ENCODE measurements at places on chromosomes 6 and 20.

- no peak for DNase-seq
Observed at GRCh38 chr6:83853178-83854000, at the start of gene RIPPLY2. Gene RIPPLY2 (plus strand): TSS chr6:83853360. CDS start chr6:83853417, 57 bp downstream.

GRCh38 chr6:36618366-36619355, 24.5 kb downstream of the SRSF3 start:
- no peak for DNase-seq

DNA sequence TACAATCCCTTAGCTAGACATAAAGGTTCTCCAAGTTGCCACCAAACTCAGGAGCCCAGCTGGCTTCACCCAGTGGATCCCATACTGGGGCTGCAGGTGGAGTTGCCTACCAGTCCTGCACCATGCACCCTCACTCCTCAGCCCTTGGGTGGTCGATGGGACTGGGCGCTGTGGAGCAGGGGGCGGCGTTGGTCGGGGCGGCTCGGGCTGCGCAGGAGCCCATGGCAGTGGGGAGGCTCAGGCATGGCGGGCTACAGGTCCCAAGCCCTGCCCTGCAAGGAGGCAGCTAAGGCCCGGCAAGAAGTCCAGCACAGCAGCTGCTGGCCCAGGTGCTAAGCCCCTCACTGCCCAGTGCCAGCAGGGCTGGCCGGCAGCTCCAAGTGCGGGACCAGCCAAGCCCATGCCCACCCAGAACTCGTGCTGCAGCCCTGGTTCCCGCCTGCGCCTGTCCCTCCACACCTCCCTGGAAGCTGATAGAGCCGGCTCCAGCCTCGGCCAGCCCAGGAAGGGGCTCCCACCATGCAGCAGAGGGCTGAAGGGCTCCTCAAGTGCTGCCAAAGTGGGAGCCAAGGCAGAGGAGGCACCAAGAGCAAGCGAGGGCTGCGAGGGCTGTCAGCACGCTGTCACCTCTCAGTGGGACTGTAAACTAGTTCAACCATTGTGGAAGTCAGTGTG, 912.1 kb downstream of the PHF3 start:
- DNase-seq = no peak

GRCh38 chr20:64111841-64112641, 4.7 kb upstream of the NPBWR2 start:
- DNase-seq = no peak

DNA sequence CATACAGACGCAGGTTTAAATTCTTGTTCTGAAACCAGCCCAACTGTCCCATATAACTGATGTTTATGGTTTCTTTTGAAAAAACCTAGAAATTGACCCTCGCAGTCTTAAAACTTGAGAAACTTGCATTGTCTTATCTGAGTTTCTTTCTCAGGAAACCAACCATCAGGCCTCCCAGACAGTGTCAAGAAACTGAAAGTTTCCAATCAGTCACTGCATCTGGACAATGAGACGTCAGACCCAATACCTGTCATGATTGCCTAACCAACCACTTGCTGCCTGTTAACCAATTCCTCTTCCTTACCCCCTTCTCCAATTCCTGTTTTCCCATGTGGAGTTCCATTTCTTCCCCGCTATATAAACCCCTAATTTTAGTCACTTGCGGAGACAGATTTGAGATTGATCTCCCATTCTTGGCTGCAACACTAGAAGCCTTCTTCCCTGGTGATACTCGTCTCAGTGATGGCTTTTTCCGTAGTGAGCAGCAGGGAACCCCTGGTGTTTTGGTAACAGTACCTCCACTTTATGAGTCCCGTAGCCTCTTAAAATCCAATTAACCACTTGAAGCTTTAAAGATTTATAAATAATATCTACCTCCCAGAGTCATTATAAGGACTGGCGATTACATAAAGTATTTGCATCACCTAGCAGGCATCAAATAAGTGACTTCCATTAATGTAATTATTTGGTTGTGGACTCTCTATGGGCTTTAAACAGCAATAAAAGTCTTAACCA, 49.3 kb downstream of the GPR63 start:
- no peak for DNase-seq

- DNase-seq = no peak
Observed at GRCh38 chr6:52104979-52105378, 17.6 kb upstream of the PKHD1 start.
